Keratinocyte (primary cell): ENCODE measurements at places on chromosomes 6 and 20. TPM values are rescaled to one million over a fixed set of nuclear protein-coding genes. Genes with fewer than 3 reads are reported as not detected.

The PSORS1C1 gene
- 3.6 to 9.4 TPM (median 5.7 TPM) in 3 replicates for polyA plus RNA-seq

The ZSCAN12 gene
- polyA plus RNA-seq = 2.5 to 4.0 TPM (median 2.7 TPM) in 3 replicates

The FRMD1 gene
- polyA plus RNA-seq = not detected in 3 replicates

The ZSCAN23 gene
- polyA plus RNA-seq = 1.2 to 2.1 TPM (median 1.8 TPM) in 3 replicates

The GMNN gene
- polyA plus RNA-seq = 8.5 to 28.4 TPM (median 21.2 TPM) in 3 replicates

The ADRM1 gene
- polyA plus RNA-seq = 89.8 to 109 TPM (median 91.4 TPM) in 3 replicates

The KCNB1 gene
- polyA plus RNA-seq = 0.03 TPM in 1 of 3 replicates, not detected in the others

The FAM209B gene
- 0.12 to 0.38 TPM (median 0.18 TPM) in 3 replicates for polyA plus RNA-seq

The PLTP gene
- 26.3 to 58.1 TPM (median 46.5 TPM) in 3 replicates for polyA plus RNA-seq

The SNAI1 gene
- not detected in 3 replicates for polyA plus RNA-seq

The RSPH9 gene
- polyA plus RNA-seq = not detected in 3 replicates

The C20orf141 gene
- polyA plus RNA-seq = not detected in 3 replicates

The KIF25 gene
- not detected in 3 replicates for polyA plus RNA-seq

The ENPP5 gene
- polyA plus RNA-seq = 0.02 to 0.10 TPM (median 0.07 TPM) in 3 replicates

GRCh38 chr6:108873251-108873650, 25.0 kb downstream of the ARMC2 start:
- DNase-seq = no peak

GRCh38 chr6:16776394-16777017, 15.2 kb upstream of the ATXN1 start:
- DNase-seq = no peak

GRCh38 chr20:17012546-17013226, 214.2 kb upstream of the PCSK2 start:
- DNase-seq = no peak

GRCh38 chr20:43916073-43916880, 1.6 kb downstream of the TOX2 start:
- DNase-seq = no peak

- DNase-seq = no peak
Measured at GRCh38 chr6:142316791-142317368, 15.1 kb downstream of the ADGRG6 start.

DNA sequence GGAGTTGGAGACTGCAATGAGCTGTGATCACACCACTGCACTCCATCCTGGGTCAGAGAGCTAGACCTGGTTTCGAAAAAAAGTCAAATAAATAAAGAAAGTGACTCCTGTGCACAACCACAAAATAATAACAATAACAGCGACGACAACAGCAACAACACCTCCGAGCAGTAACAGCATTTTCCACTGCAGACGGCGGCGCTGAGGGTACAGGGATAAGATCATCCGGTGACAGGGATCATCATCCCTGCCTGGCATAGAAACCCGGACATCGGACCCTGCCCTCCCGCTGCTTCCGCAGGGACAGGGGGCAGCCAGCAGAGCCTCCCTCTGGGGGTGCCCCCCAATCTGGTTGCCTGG, 11.5 kb downstream of the SRXN1 start:
- no peak for DNase-seq

GRCh38 chr6:54284161-54284860, 23.9 kb upstream of the TINAG start:
- no peak for DNase-seq

GRCh38 chr6:143223895-143224294, 163.2 kb downstream of the AIG1 start:
- DNase-seq = no peak

GRCh38 chr20:42688576-42688975, 501.1 kb downstream of the PTPRT start:
- DNase-seq = no peak

- no peak for DNase-seq
Measured at GRCh38 chr6:76671751-76672150, 599.3 kb upstream of the IMPG1 start.

DNA sequence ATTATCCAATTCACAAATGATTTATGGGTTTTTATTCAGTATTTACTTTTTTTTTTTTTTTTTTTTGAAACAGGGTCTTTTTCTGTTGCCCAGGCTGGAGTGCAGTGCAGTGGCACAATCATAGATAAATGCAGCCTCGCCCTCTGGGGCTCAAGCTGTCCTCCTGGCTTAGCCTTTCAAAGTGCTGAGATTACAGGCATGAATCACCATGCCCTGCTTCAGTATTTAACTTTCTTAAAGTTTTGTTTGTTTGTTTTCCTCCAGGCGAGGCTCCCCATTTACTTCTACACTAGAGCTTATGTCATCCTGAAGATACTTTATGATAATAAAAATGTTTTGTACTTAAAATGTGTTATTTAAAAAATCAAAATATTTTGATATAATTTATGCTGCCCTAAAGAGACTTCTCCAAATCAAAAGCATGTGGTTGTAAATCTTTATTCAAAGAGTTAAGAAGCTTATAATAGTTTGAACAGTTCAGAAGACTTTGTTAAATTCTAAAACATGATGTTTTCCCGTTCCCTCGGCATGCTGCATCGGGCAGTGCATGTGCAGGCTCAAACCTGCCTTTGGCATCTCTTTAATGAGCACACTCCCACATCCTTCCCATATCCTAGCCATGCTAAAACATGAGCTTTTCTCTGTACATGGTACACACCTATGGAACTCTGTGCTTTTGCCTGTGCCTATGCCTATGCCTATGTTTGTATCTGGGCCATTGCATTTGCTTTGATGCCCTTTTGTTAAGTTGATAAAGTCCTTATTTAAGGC, 11.0 kb downstream of the SMPDL3A start:
- no peak for DNase-seq

DNA sequence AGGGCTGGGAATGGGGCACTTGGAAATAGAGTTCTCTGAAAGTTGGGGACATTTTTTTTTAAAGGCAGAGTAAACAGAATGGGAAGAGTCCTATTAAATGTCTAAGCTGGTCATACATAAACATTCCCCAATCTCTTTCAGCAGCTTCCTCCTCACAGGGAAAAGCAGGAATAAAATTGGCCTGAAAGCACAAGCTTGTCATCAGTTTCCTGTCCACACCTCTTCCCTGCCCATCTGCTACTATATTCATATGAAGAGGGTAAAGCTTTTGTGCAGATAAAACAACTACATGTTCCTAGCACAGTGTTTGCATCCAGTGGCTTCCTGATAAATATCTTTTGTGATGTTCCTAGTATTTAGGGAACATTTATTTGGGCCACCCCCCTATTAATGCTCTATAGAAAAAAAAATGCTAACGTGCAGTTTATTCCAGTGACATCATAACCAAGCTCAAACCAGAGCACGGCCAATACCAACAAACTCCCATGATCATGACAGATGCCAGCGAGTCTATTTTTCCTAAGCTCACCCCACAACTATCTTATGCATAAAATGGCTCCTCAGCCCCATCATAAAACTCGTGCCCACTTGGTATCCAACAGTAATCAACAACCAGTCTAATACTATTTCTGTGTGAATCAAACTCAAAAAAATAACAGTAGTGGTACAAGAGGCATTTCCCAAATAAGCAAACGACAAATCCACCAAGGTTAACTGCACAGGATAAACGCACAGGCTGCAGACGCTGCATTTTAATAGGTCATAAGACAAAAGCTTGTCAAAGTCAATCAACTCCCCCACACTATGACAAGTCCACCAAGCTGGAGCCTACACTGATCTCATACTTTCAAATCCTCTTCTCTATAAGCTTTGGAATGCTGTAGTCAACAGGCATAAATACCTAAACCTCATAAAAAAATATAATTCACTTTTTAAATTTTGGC, 95.3 kb downstream of the EPB41L2 start:
- DNase-seq = no peak

DNA sequence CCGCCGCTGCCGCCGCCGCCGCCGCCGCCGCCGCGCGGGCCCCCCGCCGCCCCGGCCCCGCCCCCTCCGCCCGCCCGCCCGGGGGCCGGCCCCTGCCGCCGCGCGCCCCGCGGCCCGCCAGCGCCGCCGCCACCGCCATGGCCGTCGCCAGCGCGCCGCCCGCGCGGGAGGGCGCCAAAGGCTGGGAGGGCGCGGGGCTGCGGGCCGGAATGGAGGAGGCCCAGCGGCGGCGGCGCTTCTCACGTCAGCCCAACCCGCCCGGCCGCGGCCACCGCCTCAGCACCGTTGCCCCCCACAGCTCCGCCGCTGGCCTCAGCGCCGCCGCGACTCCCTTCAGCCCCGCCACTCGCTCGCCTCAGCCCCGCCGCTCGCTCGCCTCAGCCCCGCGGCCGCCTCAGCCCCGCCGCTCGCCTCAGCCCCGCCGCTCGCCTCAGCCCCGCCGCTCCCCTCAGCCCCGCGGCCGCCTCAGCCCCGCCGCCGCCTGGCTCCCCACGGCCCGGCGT, 258 bp downstream of the PHF10 start:
- no peak for DNase-seq

DNA sequence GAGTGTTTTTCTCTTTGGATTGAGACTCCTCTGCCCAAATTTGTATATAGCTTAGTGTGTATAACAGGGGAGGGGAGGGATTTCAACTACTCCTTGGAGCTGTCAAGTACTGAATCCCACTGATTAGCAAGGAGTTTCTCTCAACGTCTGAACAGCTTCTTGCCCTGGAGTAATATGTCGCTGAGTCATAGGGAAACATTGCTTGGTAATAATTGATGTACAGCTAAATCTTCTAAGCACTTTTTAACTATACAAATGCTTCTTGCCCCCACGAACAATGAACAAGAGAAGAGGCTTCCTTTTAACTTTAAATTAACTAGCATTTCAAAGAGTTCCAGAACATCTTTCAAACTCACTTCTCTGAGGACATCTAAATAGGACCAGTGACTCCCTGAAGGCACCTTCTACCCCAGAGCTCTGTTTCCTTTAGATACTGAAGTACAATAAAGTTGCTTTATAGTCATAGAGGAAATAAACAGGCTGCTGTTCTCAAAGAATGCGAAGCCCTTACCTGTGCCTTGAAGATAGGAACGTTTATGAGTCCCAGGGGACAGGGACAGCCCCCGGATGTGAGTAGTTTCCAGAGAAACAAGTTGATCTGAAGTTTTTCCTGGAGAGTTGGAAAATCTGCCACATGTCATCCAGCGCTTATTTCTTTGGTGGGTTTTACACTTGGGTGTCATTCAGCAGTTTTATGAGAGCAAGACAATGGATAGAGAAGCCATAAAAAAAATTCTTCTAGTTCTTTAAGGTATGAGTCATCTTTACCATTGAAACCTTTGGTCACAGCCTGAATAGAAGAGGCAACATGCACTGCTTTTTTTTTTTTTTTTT, 462.5 kb upstream of the BTBD3 start:
- peak; percentile 42 for DNase-seq

GRCh38 chr6:4487538-4487937, 288.7 kb upstream of the CDYL start:
- DNase-seq = peak; percentile 81

GRCh38 chr6:79670789-79671188, 39.7 kb downstream of the SH3BGRL2 start:
- no peak for DNase-seq

DNA sequence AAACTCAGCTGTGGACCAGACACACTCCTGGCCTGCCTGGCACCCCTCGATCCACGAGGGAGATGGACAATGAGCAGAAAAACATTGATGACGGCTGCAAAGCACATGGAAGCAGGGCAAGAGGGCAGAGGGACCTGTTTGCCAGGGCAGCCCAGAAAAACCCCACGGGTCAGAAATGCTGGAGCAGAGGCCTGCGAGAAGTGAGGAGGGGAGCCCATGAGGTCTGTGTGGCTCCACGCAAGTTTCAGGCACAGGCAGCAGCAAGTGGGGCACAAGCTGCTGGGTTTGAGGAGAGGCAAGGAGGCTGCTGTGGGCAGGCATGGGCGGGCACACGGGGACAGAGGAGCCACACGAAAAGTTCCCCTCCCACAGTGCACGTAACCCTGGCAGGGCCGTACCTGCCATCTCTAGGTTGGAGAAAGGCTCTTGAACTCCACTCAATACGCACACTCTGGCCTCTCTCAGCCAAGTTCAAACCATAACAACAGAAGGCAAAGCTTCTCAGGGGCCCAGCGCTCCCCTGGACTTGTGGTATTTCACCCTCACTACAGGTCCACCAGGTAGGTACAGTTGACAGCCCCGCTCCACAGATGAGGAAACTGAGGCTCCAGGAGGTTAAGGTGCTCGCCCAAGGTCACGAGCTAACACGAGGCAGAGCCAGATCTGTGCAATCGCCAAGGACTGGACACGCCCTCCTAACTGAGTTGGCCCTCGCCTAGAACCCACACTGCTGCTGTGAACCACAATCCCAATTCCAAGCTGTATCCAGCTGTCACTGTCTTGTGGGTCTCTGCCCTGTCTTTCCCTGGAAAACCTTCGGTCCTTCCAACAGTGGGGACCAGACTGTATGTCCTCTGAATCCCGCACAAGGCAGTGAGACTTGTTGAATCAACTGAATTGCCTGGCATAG, 108.2 kb downstream of the NOL4L start:
- no peak for DNase-seq

DNA sequence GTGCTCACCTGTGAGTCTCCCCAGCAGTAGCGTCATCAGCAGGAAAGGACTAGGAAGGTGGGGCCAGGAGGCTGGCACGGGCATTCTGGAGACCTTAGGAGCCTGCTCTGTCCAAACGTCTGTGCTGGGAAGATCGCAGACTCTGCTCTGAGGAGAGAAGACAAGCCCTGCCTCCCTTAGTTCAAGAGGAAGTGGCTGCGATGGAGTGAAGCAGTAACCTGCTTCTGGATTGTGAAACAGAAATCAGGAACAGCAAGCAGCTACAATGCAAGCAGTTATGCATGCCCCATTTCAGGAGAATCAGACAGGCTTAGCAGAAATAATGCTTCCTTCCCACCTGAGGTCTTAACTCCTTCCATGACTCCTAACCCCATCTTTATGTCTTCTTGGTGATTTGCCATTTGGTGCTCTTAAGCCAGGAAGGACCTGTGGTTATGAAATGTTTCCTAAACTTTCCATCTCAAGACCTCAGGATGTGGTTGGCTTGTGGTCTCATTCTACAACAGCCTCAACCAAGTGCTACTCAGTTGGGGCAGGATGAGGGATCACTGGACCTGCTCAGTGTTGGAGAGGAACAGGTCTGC, at the start of gene SIRPB1:
Gene SIRPB1 (minus strand): TSS at position 149 of the 584 bp plus-strand sequence. CDS start 65 bp downstream, at position 84.
- no peak for DNase-seq

DNA sequence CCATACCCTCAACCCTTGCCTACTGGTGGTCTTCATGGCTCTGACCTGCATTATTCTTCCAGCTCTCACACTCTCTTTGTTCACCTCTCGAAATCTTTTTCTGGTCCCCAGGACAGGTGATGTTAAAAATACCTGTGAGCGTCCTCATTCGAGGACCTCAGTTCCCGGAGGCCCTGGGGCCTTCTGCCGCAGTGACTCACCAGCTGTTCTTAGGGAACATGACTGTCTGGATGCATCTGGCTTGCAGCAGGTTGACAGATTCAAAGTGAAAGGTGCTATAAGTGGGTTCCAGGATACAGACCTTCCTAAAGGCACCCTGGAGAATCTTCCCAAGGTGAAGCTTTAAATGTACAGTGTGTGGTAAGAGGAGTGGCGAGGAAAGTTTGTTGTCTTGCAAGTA, 210.4 kb upstream of the KCNG1 start:
- DNase-seq = no peak
